ENCODE measurements at places on chromosomes 12 and 14.
A peak's percentile ranks its signal among the peaks of the same experiment; 100 is the strongest.

- DNase-seq = peak; percentile 52
Measured at GRCh38 chr12:92928421-92928961, 604 bp downstream of the EEA1 start.

GRCh38 chr12:126944684-126945083, 1322.3 kb upstream of the TMEM132C start:
- no peak for DNase-seq

DNA sequence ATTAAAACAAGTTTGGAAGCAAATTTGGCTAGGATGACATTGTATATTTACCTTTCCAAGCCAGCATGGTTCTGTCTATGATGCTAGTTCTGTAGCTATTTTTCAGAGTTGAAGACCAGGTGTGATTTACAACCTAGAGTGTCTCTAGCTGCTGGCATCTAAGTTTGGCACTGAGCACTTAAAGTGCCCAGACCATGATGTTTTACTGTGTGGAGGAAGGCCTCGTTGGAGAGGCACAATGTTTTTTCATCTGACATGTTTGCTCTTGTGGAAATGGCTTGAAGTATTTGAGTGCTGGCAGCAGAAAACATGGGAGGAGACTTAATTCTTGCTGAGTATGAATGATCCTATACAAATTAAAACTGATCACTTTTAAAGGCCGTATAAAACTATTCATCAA, 13.0 kb upstream of the C12orf71 start:
- no peak for DNase-seq

- no peak for DNase-seq
Measured at GRCh38 chr12:119480551-119480950, 113.0 kb upstream of the TMEM233 start.

- DNase-seq = no peak
Measured at GRCh38 chr12:6361834-6362233, 13.5 kb downstream of the SCNN1A start.

DNA sequence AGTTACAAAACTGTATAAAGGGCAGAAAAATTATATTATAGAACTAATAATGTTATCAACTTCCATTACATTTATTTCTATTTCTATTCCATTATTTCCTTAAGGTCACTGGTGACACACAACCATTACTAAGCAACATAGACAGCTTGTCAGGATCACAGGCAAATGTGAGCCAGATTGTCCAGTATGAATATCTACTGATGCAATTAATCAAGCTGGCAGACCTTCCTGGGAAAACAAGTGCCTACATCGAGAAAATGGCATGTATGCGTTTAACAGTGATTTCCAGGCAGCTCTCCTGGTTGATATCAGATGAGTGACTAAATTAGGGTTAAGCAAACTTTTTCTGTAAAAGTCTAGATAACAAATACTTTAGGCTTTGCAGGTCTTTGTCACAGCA, 36.9 kb upstream of the TSPAN8 start:
- DNase-seq = no peak

DNA sequence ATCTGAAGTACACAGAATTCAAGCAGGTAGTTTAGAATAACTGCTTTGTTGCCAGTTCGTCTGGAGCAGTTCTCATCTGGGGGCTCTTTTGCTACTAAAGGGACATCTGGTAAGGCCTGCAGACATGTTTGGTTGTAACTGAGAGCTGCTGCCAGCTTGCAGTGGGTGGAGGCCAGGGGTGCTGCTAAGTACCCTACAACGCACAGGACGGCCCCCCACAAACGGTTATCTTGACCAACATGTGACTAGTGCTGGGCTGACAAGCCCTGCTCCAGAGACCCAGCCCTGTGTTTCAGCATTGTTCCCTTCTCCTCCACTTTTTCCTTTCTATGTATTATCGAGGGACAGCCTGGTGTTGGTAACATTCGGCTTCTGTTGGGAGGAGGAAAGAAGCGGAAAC, 40.8 kb downstream of the FBXO21 start:
- DNase-seq = no peak

Measured in activated CD4-positive, alpha-beta T cell treated with anti-CD3 and anti-CD28 coated beads, Interleukin-2, amount 50 U/mL, for 1 hour (primary cell).